ENCODE measurements at places on chromosomes 16 and 17. TPM values are rescaled to one million over a fixed set of nuclear protein-coding genes. Genes with fewer than 3 reads are reported as not detected.

DNA sequence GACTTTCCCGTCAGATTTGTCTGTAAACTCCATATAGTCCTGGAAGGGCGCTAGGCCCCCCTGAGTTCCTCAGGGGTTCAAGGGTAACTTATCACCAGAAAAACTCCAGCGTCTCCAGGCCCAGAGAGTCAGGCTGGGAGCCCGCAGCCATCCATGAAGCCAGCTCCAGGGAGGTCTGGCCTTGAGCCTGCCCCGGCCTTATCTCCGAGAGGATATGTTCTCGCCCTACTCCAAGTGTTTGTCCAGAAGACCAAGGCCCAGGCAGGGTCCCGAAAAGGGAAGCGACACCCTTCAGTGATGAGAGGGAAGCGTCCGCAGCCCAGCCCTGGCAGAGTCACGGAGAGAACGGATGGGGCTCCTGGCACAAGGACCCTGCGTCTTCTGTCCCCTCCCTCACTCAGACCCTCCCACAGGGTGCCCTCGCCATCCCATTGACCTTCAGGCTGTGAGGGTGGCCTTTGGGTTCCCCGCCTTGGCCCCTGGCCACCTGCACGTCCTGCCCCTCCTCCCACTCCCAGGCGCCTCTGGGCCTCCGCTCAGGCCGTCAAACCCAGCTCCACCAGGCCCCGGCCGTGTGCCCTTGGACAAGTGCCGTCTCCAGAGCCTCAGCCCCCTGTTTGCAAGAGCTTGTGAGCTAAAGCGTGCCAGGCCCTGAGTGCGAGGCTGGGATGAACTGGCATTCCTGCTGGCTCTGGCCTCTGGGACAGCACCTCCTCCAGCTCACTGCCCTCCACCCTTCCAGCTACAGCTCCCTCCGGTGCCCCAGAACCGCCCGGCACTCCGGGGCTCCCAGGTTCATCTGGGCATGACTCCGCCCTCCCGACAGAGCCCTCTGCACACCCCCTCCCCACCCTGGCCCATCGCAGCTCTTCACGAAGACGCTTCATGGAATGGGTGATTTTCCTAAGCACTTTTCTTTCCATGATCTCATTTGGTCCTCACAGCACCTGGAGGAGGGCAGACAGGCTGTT, 83.4 kb downstream of the ZDHHC7 start:
- H3K36me3 ChIP-seq: no peaks in the 10 kb centered on the region
- H3K4me1 ChIP-seq: no peaks in the 10 kb centered on the region
- H3K27ac ChIP-seq: no peak overlapping the region
- no peak for DNase-seq
- H3K27me3 ChIP-seq: no peaks in the 10 kb centered on the region

SMIM36 gene
- total RNA-seq: not detected

DNA sequence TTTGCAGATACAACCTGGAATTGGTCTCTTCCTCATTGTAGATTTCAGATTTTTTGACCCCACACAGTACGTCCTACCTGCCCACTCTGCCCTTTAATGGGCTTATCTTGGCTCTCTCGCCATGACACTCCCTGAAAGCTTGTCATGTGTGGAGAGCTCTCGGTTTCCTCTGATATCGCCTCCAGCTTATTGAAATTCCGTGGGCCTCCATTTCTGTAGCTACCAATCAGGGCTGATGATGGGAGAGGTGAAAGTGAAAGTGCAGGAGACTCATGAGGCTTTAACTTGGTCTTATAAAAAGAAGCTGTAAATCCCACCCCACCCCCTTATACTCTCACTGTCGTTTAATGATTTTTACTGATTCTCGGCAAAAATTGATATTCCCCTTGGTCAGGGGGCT, 17.7 kb downstream of the HOXB1 start:
- peaks cover 36% of the 10 kb centered on the region for H3K4me1 ChIP-seq
- DNase-seq: peak; percentile 50
- H3K27me3 ChIP-seq: no peaks in the 10 kb centered on the region
- peak overlapping the region; percentile 32 for H3K4me3 ChIP-seq

GRCh38 chr16:84024854-84025253, 17.7 kb downstream of the SLC38A8 start:
- H3K27me3 ChIP-seq: peaks cover 10% of the 10 kb centered on the region
- no peak for DNase-seq
- H3K4me3 ChIP-seq: no peak overlapping the region
- H3K4me1 ChIP-seq: peaks cover 7% of the 10 kb centered on the region
- peaks cover 1% of the 10 kb centered on the region for H3K36me3 ChIP-seq

DNA sequence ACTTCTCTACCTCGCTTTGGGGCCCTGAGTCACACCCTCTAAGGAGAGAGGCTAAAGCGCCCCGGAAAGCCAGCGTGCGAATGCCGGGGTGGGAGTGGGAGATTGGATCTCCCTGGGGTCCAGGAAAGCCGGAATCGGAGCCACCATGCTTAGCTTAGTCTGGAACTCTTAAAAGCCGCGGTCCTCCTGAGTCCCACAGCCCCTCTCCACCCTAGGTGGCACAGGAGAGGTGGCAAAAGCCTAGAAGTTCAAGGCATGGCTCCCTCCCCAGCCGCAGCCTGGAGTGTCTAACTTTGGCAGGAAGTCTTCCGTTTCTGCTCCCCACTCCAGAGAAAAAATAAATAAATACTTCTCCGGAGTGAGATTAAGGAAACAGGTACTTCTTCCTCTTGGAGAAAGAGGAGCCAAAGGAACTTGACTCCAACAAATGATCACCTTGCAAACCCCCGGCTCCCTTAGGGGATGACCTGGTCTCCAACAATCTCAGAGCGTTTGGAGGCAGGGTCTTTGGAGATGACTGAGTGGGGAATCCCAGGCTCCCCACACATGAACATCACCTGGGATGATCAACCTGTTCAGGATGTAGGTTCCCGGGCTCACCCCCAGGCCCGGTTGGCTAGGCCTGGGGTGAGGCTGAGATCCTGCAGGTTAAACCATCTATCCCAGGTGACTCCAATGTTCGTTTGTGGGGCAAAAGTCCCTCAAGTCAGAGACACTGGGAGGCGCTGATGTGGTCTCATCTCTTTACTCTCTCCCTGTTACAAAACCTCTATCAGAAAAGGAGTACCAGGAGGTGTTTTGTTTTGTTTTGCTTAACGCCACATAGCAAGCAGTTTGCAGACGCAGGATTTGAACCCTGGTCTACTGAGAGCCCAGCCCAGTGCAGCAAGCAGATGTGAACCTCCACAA, 2.9 kb downstream of the CIITA start:
- peaks cover 44% of the 10 kb centered on the region for H3K4me1 ChIP-seq
- H3K27me3 ChIP-seq: peaks cover 70% of the 10 kb centered on the region
- no peak for DNase-seq
- H3K27ac ChIP-seq: no peak overlapping the region

GRCh38 chr17:45160447-45161287, 1.0 kb upstream of the HEXIM2 start:
- peak overlapping the region; percentile 96 for H3K4me3 ChIP-seq
- H3K36me3 ChIP-seq: peaks cover 23% of the 10 kb centered on the region
- peaks cover 37% of the 10 kb centered on the region for H3K4me1 ChIP-seq
- no peaks in the 10 kb centered on the region for H3K27me3 ChIP-seq
- peak; percentile 63 for DNase-seq

CDRT15L2 gene
- not detected for total RNA-seq

DNA sequence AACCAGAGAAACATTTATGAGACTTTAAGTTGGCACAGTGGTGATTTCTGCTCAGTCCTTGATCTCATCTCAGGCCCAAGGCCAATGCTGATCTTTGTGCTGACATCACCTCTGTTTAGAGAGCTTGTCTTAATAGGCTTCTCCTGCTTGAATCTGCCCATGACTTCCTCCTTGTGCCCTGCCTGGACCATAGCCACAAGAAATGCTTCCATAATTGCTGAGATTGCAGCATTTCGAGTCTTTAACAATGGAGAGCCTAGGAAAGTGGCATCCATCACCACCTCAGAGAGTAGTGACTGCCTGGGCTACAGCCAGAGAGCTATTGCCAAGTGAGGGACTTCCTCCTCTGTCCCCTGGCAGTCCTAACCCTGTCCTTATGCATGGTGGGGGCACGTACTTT, 25.1 kb upstream of the MMP2 start:
- no peak overlapping the region for H3K27ac ChIP-seq
- no peaks in the 10 kb centered on the region for H3K4me1 ChIP-seq
- no peak for DNase-seq
- no peak overlapping the region for H3K4me3 ChIP-seq

DNA sequence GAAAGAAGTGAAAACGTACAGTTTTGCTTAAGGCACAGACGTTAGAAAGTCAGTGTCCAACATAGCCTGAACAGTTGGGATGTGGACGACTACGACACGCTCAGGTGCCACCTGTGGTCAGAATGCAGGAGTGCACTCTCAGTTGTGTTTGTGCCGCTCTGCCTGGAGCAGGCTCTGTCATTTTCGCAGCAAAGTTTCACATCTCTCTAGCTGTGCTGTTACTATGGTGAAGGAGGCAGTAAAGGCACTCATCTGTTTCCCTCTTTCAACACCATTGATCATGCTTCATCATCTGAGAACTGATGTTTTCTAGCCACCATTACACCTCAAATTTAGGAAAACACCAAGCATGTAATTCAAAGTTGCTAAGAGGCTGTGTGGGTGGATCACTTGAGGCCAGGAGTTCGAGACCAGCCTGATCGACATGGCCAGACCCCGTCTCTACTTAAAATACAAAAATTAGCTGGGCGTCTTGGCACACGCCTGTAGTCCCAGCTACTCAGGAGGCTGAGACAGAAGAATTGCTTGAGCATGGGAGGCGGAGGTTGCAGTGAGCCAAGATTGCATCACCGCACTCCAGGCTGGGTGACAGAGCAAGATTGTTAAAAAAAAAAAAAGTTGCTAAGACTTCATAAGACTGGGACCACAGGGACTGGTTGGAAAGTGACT, 44.9 kb upstream of the DNAJA2 start:
- no peaks in the 10 kb centered on the region for H3K36me3 ChIP-seq
- H3K4me3 ChIP-seq: no peak overlapping the region
- DNase-seq: peak; percentile 73

DNA sequence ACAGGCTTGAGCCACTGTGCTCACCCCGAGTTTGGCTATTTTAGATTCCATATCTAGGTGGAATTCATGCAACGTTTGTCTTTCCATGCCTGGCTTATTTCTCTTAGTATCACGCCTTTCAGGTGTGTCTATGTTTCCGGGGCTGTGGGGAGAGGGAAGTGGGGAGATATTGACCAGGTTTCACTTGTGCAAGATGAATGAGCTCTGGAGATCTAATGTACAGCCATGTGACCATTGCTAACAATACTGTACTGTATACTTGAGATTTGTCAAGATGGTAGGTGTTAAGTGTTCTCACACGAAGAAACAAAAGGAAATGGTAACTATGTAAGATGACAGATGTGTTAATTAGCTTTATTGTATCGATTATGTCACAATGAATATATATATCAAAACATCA, 199.6 kb downstream of the SHISA9 start:
- no peaks in the 10 kb centered on the region for H3K27me3 ChIP-seq
- H3K4me1 ChIP-seq: no peaks in the 10 kb centered on the region
- H3K4me3 ChIP-seq: no peak overlapping the region
- no peak for DNase-seq
- no peak overlapping the region for H3K27ac ChIP-seq

TBC1D3G gene
- total RNA-seq: not detected

DNA sequence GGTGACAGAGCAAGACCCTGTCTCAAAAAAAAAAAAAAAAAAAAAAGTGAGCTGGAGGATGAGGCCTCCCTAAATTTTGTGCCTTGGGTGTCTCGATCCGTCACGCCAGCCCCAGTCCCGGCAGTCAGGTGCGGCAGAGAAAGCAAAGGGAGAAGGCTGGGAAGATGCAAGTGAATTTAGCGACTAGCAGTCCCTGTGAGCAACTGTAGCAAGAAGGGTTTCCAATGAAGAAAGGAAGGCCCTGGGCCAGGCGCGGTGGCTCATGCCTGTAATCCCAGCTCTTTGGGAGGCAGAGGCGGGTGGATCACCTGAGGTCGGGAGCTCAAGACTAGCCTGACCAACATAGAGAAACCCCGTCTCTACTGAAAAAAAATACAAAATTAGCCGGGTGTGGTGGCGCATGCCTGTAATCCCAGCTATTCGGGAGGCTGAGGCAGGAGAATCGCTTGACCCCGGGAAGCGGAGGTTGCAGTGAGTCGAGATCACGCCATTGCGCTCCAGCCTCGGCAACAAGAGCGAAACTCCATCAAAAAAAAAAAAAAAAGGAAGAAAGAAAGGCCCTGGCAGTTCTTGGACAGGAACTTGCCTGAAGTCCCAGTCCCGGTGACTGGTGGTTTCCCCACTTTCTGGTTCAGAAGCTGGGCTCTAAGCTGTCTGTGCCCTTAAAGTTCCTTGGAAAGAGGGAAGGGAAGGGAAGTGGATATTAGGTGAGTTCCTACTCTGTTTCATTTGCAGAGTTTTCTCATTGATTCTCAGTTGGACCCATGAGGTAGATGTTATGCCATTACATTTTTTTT, 1.8 kb upstream of the QPRT start:
- no peak for DNase-seq
- H3K27ac ChIP-seq: no peak overlapping the region
- H3K4me3 ChIP-seq: no peak overlapping the region
- H3K4me1 ChIP-seq: peaks cover 20% of the 10 kb centered on the region

GRCh38 chr17:78127888-78128550, 536 bp downstream of the TMC6 start:
- peak overlapping the region; percentile 88 for H3K27ac ChIP-seq
- no peaks in the 10 kb centered on the region for H3K27me3 ChIP-seq
- peak overlapping the region; percentile 87 for H3K4me3 ChIP-seq
- H3K36me3 ChIP-seq: peaks cover 23% of the 10 kb centered on the region
- DNase-seq: peak; percentile 30
- H3K4me1 ChIP-seq: peaks cover 49% of the 10 kb centered on the region

NPIPA3 gene
- 1.9 TPM for total RNA-seq

DNA sequence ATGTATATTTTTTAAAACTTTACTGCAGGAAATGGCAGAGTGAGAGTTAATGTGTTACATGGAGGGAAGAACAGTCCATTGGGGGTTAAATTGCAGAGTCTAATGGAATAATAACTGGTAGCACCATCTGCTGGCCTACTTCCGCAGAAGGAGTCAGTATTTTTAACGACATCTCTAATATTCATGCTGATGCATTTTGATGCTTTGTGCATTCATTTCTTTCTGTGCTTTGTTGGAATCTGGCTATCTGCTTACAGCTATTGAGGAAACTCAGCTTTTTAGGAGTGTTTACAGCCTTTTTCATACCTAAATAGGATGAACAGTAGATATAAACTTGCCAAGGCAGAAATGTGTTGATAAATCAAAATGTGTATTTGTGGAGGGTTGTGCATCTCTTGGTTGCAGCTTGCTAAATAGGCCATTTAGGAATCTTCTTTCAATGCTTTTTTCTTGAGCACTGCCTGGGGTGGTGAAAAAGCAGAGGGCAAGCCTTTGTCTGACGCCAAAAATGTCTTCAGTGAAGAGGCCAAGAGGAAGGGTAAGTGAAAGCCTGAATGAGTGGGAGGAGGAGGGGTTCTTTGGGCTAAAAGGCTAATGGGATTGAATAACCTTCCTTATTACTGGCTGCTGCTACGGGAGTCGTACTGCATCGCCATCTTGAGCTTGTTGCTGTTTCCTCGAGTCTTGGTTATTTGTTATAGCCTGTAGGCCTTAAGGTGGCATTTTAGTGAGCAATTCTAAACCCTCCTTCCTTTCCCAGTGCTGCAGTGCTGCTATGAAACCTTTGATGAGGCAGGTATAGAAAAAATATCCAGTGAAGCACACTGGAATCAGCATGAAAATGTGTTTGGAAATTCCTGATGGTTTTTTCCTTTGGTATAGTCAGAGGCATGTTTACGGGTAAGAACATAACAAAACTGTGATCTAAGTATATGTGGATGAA, 153.3 kb downstream of the CHD9 start:
- peak overlapping the region; percentile 34 for H3K27ac ChIP-seq
- H3K4me1 ChIP-seq: peaks cover 9% of the 10 kb centered on the region
- DNase-seq: peak; percentile 30
- H3K27me3 ChIP-seq: no peaks in the 10 kb centered on the region

TPSD1 gene
- not detected for total RNA-seq

BPTF gene
- 61.9 TPM for total RNA-seq

CCDC43 gene
- total RNA-seq: 29.1 TPM
